ENCODE measurements at places on chromosomes 4 and X.

DNA sequence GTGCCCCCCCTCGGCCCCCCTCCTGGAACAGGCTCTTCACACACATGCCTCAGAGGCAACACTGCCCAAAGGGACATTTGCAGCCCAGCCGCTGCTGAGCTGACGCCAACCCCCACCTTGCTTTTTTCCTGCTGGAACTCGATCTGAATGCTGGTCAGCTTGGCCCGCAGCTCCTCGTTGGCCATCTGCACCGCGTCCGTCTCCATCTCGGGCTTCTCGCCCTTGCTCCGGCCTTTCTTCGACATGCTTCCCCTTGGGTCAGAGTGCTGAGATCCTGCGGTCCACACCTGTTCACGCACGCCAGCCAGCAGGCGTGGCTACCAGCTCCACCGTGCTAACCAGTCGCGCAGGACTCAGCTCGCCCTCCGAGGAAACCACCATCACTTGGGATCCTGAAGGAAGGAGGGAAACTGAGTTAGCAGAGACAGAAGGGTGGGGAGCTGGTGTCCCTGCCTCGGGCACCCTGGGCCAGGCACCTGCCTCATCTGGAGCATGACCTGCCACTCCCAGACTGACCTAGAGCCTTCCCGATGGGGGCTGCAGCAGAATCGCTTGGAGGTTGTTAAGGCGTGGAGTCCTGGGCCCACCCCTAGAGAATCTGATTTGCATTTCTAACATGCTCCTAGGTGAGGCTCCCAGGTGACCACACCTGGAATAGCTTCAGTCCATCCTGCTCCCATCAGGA, 87.6 kb downstream of the JAKMIP1 start:
- DNase-seq: no peak

- DNase-seq: no peak
These were observed 107.3 kb upstream of the RAI2 start for GRCh38 chrX:17968367-17968766.

- no peak for DNase-seq
These were observed 63.9 kb upstream of the PSAPL1 start for GRCh38 chr4:7498446-7499200.

DNA sequence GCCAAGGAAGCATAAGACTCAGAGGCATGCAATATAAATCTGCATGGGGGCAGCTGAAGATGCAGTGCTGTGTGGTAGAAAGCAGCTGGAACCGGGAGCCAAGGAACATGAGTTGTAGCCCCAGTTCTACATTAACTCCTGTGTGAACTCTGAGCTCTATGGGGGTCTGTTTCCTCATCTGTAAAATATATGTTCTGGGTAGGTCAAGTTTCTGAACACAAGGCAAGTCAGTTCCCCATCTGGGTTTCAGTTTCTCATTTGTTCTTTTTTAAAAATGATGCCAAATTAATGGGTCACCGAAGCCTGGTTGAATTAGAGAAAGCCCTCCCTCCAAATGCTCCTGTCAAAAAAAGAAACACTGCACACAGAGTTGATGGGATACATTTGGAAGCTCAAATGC, 24.0 kb downstream of the UNC5C start:
- DNase-seq: no peak

GRCh38 chr4:15870079-15870478, 68.5 kb downstream of the FGFBP1 start:
- DNase-seq: no peak

DNA sequence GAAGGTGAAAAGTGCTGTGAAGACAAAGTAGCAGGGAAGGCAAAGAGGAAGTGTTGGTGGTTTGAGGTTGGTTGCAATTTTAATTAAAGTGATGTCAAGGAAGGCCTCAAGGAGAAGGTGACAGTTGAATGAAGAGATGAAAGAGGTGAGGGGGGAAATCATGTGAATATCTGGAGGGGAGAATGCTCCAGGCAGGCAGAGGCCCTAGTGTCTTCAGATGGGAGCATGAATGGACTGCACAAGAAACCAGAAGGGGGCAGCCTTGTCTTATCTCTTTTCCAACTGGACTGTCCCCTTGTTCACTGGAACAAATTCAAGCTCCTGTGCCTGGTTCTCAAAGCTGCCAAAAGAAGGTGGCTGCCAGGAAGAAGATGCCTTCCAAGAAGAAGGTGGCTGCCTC, 68.4 kb downstream of the MAOB start:
- peak; percentile 10 for DNase-seq

- DNase-seq: no peak
These were observed 440.0 kb downstream of the PCDH7 start for GRCh38 chr4:31160146-31160545.

DNA sequence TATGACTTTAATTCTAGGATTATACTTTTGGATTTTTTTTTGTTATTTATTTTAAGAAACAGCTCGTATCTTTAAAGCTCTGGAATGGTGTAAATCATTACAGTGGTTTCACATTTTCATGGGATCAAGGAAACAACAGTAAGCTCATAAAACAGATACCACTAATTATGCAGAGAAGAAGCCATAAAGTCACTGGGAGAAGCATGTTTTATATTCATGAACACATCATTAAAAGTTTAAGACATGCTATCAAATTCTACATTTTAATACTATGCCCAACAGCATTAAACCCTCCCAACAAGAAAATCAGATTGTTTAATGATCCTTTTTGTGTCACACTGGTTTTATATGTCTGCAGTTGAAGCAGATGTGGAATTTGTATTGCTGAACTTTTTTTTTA, 149.9 kb downstream of the FBXO8 start:
- DNase-seq: no peak

GRCh38 chrX:16552546-16552945, 97.4 kb upstream of the S100G start:
- no peak for DNase-seq

- peak; percentile 27 for DNase-seq
These were observed 8.7 kb downstream of the KIAA1210 start for GRCh38 chrX:119118780-119119395.

DNA sequence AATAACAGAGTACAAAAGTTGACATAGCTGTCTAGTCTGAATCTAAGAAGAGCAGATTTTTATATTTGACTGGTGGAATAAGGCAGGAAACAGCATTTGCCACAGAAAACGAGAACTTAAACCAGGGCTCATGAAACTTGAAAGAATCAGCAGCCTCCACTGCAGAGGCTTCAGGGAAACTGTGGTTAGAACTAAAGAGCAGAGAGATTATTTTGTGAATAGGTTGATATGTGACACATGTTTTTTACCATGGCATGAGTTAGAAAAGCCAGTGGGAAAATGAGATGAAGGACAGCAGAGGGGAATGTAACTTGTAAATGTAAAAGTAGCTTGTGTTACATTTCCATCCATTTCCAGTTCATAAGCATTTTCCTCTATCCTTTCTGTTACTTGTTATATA, 63.7 kb upstream of the CAMK2D start:
- DNase-seq: no peak

GRCh38 chr4:140659943-140660700, 91.4 kb upstream of the UCP1 start:
- DNase-seq: no peak

DNA sequence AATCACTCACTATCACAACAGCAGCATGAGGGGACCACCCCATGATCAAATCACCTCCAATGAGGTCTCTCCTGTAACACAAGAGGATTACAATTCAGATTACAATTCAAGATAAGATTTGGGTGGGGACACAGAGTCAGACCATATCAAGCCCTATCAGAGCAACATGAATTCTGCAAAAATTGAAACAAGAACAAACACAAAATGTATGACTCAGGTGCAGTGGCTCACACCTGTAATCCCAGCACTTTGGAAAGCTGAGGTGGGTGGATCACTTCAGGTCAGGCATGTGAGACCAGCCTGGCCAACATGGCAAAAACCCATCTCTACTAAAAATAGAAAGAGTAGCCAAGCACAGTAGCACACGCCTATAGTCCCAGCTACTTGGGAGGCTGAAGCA, 13.4 kb upstream of the HPSE start:
- no peak for DNase-seq

- DNase-seq: no peak
These were observed 14.1 kb upstream of the USO1 start for GRCh38 chr4:75710246-75710645.

- no peak for DNase-seq
These were observed 63.1 kb downstream of the SORCS2 start for GRCh38 chr4:7255488-7255881.

DNA sequence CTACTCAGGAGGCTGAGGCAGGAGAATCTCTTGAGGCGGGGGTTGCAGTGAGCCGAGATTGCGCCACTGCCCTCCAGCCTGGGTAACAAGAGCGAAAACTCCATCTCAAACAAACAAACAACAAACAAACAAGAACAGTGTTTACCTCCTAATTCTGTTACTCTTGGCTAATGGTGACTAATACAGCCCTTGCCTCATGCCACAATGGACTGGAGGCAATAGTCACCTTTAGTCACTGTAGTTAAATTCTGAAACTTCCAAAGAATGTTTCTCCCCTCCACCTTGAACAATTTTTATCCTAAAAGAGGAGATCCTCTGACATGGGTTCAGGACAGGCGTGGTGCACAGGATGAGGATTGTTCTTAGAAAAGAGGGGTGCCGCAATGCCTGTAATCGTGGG, 241.2 kb upstream of the CTSO start:
- DNase-seq: no peak

DNA sequence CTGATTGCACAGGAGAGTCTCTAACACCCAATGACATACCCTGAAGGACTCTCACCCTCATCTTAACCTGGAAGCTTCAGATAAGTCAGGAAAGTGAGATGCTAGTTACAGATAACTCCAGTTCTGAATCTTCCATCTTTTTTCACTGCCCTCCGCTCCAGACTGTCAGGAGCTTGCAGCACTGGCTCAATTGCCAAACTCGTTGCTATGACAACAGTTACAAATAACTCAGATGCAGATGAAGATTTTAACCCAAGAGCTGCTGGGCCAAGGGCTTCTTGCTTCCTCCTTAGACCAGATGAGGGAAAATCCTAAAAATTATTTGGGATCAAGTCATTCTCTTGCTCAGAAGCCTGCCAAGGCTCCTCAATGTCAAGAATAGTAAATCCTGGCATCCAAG, 109.1 kb upstream of the HUWE1 start:
- DNase-seq: no peak

GRCh38 chr4:108037884-108038283, 48.2 kb downstream of the HADH start:
- DNase-seq: no peak

GRCh38 chr4:74197080-74197479, 39.2 kb downstream of the MTHFD2L start:
- DNase-seq: no peak

- DNase-seq: peak; percentile 36
These were observed 20.6 kb upstream of the TEC start for GRCh38 chr4:48290146-48290772.

DNA sequence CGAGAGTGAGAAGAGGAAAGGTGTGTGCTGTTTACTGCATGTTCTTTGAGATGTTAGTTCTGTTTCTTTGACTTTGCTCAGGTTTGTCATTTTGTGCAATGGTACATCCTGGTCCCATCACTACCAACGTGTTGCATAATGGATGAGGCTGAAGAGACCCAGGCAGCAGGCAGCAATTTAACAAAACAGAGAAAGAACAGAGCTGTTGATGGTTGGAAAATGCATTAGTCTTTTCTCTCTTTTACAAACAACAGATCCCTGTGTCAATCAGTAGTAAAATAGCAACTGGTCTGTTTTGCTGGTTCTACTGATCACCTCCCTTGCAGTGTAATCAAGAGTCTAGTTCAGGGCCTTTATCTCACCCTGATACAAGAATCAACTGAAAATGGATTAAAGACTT, 64.8 kb upstream of the LIMCH1 start:
- no peak for DNase-seq

DNA sequence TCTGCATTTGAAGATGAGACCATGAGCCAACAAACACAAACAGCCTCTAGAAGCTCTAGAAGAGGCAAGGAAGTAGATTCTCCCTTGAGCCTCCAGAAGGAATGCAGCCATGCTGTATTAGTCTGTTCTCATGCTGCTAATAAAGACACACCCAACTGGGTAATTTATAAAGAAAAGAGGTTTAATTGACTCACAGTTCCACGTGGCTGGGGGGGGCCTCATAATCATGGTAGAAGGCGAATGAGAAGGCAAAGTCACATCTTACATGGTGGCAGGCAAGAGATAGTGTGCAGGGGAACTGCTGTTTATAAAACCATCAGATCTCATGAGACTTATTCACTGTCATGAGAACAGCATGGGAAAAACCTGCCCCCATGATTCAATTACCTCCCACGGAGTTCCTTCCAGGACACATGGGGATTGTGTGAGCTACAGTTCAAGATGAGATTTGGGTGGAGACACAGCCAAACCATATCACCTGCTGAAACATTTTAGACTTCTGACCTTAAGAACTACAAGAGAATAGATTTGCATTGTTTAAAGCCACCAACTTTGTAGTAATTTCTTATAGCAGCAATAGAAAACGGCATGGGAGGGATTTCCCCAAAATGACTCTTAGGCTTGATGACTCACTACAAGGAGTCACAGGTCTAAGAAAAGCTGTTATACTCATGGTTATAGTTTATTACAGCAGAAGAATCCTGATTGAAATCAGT, 284.4 kb upstream of the SFRP2 start:
- no peak for DNase-seq

GRCh38 chr4:155602351-155603140, 64.1 kb upstream of the GUCY1A1 start:
- no peak for DNase-seq

DNA sequence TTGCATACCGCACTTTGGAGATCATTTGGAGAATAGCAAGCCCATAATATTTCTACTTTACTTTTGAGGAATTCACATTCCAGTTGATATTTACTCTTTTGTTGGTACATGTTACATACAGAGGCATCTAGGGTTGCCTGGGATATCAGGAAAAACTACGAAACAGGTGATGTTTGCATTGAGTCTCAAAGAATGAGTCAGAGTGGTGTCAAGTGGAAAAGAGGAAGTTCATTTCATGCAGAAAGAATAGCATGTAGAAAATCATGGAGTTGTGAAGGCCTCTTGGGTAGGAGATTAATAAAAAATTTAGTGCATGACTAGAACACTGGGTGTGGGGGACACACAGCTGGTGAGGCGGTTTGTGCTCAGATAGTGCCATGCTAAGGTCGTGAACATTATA, 33.5 kb upstream of the ELOVL6 start:
- DNase-seq: no peak

All from HCT116 (cell line).